Glutamatergic neuron (in vitro differentiated cells): ENCODE measurements at places on chromosomes 2 and 18.

- DNase-seq, result no peak
These were observed 1.9 kb downstream of the TCF23 start for GRCh38 chr2:27150639-27151230.

DNA sequence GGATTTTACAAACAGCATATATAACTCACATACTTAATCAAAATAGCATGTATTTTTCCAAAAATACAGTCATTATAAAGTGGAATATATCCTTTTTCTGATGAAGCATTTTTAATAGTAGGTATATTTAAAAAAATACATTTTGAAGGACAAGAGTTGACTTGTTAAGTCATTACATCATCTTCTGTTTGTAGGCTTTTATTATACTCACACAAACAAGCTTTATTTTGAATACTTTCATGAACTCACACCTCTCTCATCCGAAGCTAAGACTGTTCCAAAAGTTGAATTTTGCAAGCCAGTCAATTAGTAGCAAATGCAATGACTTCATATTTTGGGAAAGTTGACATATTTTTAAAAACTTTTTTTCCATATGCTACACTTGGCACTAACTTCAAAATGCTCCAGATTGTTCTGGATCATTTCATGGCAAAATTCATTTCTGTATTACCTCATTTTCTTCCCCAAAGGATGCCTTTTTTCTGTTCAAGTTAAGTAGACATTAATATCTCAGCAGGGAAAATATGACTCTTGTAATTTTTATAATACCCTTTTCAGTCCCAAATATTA lies 68.5 kb upstream of the WDR75 start:
- no peak for DNase-seq

- no peak for DNase-seq
These were observed 24.2 kb upstream of the RHOB start for GRCh38 chr2:20422402-20423271.

DNA sequence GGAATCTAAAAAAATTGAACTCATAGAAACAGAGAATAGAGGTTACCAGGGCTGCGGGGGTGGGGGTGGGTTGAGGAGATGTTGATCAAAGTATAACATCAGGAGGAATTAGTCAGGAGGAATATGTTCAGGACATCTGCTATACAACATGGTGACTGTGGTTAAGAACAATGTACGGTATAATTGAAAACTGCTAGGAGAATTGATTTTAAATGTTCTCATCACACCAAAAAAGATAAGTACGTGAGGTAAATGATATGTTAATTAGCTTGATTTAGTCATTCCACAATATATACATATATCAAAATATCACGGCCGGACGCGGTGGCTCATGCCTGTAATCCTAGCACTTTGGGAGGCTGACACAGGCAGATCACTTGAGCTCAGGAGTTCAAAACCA lies 140.2 kb downstream of the MTCL1 start:
- DNase-seq, result no peak

DNA sequence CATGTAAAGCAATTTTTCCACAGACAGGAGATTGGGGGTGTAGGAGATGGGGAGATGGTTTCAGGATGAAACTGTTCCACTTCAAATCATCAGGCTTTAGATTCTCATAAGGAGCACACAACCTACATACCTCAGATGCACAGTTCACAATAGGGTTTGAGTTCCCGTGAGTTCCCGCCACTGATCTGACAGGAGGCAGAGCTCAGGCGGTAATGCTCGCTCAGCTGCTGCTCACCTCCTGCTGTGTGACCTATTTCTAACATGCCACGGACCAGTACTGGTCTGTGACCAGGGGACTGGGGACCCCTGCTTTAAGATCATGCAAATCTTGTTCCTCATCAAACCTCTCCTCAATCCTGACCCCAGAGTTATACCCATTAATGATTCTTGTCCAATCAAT lies 70.1 kb downstream of the RPE start:
- no peak for DNase-seq

DNA sequence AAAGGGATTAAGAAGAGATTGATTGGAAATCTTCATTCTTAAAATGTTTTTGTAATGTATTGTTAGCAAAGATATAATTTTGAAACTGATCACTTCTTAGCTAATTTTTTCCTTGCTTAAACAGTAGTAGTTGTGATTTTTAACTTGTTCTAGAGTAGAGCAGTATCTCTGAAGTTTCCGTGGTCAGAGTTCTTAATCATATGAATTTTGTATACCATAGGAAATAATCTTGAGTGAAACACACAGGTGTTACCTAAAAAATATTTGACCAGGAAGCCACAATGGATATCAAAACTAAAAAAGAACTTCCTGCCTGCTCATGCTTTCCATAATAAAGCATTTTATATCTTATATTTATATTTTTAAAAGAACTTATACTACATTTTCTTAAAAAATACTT lies 907.1 kb downstream of the ERBB4 start:
- no peak for DNase-seq

GRCh38 chr2:28269019-28269784 lies 123.5 kb upstream of the FOSL2 start:
- no peak for DNase-seq

GRCh38 chr2:207744050-207744449 lies 25.7 kb downstream of the FZD5 start:
- DNase-seq, result no peak

DNA sequence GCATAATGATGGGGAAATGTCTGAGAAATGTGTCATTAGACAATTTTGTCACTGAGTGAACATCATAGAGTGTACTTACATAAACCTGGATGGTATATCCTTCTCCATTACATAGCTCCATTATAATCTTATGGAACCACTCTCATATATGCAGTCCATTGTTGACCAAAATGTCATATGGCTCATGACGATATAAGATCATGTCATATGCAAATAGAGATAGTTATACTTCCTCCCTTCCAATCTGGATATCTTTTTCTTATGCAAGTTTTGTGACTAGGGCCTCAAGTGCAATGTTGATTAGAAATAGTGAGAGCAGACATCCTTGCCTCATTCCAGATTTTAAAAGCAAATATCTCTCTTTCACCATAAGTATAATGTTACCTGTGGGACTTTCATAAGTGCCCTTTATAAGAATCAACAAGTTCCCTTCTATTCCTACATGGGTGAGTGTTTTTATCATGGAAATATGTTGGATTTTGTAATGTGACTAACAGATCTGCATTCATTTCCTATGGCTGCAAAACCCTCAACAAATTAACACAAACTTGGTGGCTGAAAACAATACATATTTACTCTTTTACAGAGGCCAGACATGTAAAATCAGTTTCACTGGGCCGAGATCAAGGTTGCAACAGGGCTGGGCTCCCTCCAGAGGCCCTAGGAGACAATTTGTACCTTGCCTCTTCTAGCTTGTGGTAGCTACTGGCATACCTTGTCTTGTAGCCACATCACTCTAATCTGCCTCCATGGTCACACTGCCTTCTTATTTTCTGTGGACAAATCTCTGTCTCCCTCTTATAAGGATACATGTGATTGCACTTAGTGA lies 21.6 kb upstream of the SULT1C4 start:
- no peak for DNase-seq

- DNase-seq, result no peak
These were observed 46.0 kb downstream of the TMEFF2 start for GRCh38 chr2:192148620-192149321.

DNA sequence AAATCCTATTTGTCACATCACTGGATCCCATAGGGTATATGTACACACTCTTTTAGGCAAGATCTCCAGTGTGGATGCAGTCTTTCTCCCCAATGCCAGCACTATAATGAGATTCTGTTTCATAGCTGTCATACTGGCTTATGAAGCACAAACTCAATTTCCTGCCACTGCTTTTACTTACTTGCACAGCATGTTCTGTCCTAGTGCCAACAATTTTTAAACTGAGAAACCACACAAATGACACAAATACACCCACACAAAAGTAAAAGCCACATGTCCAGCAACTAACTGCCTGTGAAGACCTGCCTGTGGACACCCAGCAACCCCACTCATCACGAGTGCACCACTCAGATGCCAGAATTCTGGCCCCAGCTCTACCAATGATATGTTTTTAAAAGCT lies 29.6 kb upstream of the RNU4ATAC start:
- DNase-seq, result no peak

DNA sequence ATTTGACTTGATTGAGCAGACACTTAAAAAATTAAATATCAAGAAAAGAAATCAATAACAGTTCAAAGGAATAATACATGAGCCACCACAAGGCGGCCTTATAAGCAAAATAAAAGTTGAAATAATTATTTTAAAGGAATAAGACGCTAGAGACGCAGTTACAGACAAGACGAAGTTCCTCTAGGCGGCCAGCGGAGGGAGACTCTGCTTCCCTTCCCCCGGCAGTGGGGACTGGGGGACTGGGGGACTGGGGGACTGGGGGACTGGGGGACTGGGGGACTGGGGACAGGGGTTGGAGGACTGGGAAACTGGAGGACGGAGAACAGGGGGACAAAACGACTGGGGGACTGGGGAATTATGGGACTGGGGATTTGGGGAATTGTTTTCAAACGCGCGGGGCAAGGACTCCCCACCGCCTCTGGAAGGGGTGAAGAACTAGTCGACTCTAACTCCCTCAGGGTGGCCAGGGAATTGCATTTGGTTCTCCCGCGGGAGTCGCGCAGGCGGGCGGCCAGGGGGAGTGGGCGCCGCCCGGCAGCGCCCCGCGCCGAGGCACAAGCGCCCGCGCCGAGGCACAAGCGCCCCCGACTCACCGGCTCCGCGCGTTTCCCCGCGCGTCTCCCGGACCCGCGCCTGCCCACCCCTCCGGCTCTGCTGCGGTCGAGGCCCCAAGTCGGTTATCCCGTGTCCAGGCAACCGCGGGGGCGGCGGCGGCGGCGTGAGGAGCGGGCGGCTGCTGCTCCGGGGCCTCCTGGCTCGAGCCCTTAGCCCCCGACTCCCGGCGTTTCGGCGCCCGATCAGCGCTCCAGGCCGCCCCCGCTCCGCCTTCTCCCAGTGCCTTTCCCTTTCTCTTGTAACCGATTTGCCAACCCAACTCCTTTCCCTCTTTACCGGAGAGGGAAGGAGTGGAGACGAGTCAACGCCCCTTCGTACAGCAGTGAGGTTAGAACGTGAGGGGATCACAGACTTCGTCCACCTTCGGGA lies at the start of gene CCDC178:
Gene CCDC178, minus strand, starts transcription at position 662 of the 984 bp plus-strand sequence. CDS start 28,633 bp downstream, outside the sequence.
- peak; percentile 72 for DNase-seq

- DNase-seq, result no peak
These were observed 477.1 kb upstream of the ID2 start for GRCh38 chr2:8204711-8205110.
